ENCODE measurements at places on chromosomes 5 and 9.

DNA sequence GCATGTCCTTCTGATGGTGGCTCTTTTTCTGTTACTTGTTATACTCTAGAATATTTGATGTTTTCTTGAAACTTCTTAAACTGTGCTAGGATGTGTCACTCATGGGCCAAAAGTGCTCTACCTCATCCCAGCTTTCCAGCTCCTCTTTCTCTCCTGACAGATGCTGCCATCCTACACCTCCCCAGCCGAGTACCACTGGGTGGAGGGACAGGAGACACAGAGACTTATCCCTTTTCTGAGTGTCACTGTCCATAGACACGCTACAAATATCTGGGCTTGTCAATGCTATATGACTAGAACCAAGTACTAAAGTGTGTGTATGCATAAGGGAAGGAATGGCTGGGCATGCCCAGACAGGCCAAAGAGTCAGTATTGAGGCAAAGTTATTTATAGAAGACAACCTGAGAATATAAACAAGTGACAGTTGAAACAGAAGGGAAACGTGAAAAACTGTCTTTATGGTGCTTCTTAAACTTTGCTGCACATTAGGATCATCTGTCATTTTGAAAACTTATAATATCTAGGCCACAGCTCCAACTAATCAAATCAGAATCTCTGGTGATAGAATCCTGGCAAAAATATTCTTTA, 188.0 kb downstream of the CARTPT start:
- DNase-seq = no peak

- no peak for DNase-seq
Measured at GRCh38 chr5:83038924-83039323, 38.3 kb downstream of the TMEM167A start.

GRCh38 chr9:115794921-115795475, 358.6 kb upstream of the PAPPA start:
- no peak for DNase-seq

DNA sequence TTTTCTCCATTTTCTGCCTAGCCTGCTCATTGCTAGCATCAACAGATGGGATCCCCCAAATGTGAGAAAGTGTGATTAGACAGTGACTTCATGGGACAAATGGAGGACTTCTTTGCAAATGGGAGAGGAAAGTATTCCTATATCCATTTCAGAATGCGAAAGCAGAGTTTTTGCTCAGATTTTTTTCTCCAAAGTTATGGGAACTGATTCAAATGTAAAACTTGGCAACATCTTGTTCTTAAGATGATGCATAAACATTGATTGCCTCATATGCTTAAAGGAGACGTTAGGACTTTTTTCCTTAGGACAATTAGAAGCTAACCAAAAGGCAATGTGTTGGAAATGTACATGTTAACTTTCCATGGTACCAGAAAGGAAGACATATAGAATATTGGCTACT, 704.3 kb upstream of the ZNF608 start:
- no peak for DNase-seq

DNA sequence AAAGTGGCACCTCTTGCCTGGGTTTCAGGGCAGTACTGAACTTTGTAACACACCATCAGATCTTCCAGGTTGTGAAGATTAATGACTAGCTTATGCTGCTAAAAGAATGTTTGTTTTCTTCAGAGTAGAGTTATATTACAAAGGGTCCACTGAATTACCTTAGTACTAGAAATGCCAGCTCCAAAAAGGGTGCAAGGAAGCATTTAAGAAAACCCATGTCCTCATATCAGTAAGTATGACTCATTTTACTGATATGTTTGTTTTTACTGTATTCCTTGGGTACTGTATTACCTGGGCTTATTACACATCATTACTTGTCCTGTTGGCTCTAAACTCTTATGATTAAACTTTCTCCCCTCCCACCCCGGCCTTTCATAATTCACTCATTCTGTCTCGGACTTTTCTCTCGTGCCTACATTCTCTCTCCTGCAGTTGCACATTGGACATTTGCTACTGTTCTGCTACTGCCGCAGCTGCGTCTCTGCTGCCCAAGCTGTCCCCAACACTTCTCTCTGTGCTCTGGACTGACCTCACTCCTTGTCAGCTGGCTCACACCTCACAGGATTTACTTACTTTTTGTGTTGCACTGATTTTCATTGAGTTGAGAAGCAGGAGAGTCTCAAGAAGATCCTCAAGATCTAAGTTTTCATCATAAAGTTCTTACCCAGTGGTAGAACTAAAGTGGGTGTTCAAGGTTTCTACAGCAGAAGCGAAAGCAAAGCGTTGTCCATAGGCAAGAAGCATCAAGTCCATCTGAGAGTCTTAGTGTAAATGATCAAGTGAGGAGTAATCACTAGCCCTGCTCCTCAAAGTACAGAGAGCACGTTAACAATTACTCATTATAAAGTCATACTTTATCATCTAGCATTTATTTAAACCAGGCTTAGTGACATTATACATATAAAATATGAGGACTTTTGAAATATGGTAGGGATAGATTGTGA, 53.2 kb upstream of the C9orf72 start:
- no peak for DNase-seq

DNA sequence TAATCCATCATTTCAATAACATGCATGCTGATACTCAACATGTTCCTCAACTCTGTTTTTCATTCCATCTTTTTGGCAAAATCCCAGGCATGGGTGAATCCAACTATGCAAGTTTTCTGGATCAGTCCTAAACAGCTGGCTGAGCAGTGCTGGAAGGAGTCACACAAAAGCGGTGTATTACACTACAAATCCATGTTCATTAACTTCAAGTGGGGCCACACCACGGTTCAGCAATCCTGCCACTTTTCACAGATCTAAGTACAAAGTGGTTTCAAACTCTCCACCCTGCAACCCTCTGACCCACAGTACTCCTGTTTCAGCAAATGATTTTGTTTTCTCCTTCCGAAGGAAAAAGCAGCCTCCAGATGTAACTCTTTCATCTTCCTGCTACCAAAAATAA, 222.5 kb downstream of the EPB41L4A start:
- DNase-seq = no peak

GRCh38 chr5:36730537-36731216, 124.3 kb downstream of the SLC1A3 start:
- no peak for DNase-seq

DNA sequence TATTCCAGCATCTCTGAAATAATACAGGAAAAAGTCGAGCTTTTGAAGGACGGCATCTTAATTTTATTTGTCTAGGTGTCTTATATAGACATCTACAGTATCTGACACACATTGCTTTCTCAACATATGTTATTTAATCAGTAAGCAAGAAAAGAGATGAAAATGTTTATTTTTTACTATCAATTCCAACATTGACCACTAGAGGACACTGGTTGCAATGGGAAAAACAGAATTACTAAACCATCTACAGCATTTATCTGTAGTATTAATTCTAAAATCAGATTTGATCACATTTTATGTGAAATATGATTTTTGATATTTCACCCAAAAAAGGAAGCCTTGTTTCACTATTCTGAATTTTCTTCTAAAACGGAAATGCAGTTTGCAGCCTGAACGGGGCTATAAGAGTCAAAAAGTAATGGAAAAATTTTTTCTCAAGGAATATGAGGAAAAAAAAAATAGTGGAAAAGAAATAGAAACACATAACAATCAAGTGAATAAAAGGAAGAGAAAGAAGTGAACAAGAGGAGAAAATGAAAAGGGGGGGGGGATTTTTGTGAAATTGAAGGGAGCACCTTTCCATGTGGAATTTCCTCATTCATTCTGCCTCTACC, 98.6 kb downstream of the OSTF1 start:
- DNase-seq = no peak

DNA sequence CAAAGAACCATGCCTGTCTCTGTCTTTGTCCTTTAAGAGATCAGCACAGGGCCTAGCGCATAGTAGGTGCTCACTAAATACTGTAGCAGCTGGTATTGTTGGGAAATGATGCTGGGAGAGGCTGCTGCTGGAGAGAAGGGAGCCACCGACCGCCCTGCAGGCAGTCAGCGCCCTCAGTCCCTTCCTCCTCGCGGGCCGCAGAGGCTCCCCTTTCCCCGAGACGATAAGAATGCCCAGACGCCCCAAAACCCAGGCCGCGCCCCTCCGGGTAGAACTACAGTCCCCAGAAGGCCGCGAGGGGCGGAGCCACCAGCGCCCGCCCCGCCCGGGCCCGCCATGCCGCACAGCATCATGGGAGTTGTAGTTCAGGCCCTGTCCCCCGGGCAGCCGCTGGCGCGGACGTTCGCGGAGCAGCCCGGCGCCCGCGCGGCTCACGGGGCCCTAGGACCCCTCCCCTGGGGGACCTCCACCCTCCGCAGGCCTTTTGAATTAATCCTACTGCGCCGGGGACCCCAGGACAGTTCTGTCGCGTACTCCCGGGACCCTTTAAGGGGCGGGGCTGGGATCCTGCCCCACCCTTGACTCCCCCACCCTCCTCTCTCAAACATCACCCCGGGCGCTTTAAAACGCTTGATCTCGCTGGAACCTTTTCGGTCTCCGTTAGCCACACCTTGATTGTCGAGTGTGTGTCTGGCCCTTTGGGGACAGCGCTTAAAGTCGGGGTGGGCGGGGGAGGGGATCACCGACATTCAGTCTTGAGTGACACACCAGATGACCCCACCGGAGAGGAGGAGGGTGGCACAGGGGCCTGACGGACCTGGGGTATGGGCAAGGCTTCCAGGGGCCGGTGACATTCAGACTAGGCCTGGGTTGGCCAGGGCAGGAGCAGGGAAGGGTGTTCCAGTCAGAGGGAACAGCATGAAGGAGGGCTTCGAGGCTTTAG, 24.8 kb upstream of the IER5L start:
- DNase-seq = peak; percentile 81

DNA sequence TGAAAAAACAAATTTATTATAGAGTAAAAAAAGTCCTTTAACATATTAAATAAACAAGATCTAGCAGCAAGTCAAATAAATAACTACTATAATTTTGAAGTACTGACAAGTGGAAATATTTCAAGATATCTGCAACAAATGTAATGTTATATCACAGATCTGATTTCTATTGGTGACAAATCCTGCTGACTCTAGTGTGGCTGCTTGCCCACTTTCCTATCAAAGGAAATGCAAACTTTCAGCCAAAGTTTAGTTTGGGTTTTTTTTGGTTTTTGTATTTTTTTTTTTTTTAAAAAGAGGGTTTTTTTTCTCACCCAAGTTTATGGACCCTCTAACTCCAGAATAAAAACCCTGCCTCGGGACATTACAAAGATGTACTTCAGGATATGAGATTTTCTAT, 12.9 kb downstream of the ADRA1B start:
- no peak for DNase-seq
